ENCODE measurements at places on chromosomes 5 and 9.

GRCh38 chr5:178668579-178668978 is 41.7 kb upstream of the CLK4 start:
- no peaks in the 10 kb centered on the region for H3K36me3 ChIP-seq
- DNase-seq = no peak
- no peak overlapping the region for H3K27ac ChIP-seq
- H3K4me3 ChIP-seq = no peak overlapping the region

DNA sequence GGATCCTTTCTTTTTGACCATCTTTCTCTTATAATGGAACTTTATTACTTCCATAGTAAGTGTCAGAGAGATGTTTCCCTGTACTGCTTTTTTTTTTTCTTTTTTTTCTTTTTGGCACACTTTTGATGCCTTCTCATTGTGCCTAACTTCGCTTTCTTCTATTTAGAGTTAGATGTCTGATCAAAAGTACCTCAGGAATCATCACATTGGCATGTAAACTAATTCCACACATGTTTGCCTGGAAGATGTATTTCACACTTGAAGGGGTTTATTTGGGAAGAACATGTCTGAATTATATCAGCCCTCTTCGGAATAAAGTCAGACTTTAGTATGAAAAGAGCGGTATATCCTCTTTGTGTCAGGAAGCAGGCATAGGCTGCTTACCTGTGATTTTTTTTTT is 35.1 kb downstream of the SMARCA2 start:
- no peak overlapping the region for H3K4me3 ChIP-seq
- no peak overlapping the region for H3K27ac ChIP-seq
- no peaks in the 10 kb centered on the region for H3K4me1 ChIP-seq
- peak; percentile 20 for DNase-seq

DNA sequence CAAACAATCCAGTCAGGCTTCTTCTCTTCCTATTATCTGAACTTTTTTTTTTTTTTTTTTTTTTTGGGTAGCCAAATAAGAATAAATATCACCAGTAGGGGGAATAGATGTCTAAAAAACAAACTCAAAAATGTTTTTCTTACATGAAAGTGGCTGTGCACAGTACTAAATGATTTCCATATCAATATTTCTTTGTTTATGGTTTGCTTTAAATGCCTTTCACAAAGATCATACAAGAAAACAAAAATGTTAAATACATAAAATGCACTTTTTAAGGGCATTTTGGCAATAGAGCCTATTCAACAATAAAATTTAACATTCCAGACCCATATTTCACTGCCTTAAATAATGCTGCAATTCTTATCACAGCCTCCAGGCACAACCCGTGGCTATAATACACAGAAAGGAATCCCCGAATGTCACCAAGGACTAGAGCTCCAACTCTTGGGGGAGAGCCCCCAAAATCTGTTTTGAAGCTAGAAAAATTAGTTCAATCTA is 91.1 kb upstream of the TBCA start:
- no peaks in the 10 kb centered on the region for H3K4me1 ChIP-seq
- peak; percentile 32 for DNase-seq
- no peak overlapping the region for H3K27ac ChIP-seq
- H3K36me3 ChIP-seq = no peaks in the 10 kb centered on the region

DNA sequence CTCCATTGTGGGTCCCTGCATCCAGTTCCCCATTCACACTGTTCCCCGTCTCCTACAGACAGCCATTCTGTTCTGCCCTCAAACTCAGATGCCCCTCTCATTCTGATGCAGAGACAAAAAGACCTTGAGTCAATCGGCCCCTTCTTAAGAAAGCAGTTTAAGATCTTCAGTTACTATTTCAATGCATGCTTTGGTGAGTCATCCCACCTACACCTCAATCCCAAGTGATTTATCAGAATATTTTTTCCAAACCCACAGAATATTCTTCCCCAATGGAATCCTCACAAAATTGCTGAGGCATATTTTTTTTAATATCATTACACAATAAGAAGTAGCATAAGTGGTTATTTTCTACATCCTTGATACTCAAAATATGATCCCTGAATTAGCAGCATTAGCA is 92.4 kb upstream of the SLC1A1 start:
- no peak overlapping the region for H3K27ac ChIP-seq
- peak; percentile 49 for DNase-seq
- no peak overlapping the region for H3K4me3 ChIP-seq

DNA sequence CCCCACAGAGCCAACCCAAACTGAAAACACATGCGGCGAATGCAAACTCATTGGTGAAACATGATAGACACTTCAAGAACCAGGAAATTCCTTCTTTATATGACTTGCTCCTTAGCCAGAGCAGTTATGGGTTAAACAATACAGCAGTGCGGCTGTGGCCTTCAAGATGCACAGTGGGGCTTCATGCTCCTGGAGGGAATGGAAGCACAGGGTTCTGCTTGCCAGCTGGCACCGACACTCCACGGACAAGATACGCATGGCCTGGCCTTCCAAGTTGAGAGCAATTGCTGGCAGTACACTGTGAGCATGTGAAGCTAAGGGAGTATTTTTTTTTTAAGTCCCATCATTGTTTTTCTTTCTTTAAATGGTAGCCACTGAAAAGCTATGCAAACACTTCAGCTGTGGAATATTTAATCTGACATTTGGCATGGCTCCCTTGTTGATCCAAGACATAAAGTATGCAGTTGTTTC is 451.6 kb upstream of the CD180 start:
- DNase-seq = no peak
- no peak overlapping the region for H3K27ac ChIP-seq
- no peaks in the 10 kb centered on the region for H3K27me3 ChIP-seq
- H3K36me3 ChIP-seq = no peaks in the 10 kb centered on the region

DNA sequence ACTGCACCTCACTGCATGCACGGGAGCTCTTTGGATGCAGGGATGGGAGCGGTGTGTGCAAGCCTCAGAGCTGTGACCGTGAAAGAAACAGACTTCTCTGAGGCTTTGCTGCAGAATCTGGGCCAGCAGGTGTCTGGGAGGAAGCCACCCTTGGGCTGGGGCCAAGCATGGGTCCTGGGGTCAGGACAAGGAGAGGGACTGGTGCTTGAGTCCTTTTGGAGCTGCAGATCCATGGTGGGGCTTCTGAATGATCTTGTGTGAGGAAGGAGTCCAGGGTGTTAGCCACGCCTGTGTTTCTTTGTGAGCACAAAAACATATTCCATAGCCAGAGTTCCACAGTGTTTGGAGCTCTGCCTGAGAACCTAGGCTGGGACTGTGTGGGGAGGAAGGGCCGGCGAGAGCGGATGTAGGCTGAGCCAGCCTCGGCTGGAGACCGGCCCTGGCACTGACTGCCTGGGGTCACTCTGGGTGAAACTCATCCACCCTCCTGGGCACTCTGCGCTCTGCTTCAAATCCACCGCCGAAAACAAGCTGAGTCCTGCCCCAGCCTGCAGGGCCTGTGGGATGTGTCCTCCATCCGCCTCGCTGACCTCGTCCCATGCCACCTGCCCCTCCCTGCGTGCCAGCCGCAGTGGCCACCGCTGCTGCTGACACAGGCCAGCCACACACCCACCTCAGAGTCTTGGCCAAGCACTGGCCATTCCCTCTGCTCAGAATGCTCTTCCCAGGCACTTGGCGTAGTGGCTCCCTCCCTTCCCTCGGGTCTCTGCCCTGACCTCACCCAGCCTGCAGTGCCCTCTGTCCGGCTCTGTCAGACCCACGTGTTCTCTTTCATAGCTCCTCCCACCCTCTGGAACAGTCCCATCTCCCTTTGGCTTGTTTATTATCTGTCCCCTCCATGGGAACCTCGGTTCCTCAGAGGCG is 26.7 kb downstream of the ERGIC1 start:
- peak overlapping the region; percentile 62 for H3K27ac ChIP-seq
- no peaks in the 10 kb centered on the region for H3K27me3 ChIP-seq
- H3K4me1 ChIP-seq = peaks cover 50% of the 10 kb centered on the region
- no peak overlapping the region for H3K4me3 ChIP-seq

GRCh38 chr5:34415559-34416198 is 240.4 kb upstream of the RAI14 start:
- no peak overlapping the region for H3K27ac ChIP-seq
- H3K27me3 ChIP-seq = no peaks in the 10 kb centered on the region
- H3K4me1 ChIP-seq = peaks cover 13% of the 10 kb centered on the region
- DNase-seq = peak; percentile 63

DNA sequence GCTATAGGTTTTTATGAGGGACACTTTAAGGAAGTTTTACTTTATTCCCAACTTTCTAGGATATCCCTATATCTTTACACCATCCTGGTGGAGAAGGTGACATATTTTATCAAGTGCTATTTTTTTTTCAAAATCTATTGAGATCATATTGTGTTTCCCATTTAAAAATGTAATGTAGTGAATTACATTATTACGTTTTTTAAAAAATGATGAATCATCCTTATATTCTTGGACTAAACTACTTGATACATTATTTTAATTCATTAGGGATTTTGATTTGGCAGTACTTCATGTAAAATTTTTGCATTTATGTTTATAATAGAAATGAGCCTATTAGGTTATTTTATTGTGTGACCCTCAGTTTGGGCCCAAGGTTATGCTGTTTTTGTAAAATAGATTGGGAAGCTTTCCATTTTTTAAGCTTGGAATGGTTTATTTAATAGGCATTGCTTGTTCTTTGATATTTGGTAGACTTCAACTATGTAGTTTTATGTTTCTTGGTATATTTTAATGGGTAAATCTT is 4.1 kb downstream of the TMEM38B start:
- H3K36me3 ChIP-seq = no peaks in the 10 kb centered on the region
- no peak for DNase-seq
- peaks cover 4% of the 10 kb centered on the region for H3K27me3 ChIP-seq
- no peak overlapping the region for H3K27ac ChIP-seq
- H3K4me3 ChIP-seq = no peak overlapping the region

- H3K27me3 ChIP-seq = no peaks in the 10 kb centered on the region
- H3K36me3 ChIP-seq = peaks cover 7% of the 10 kb centered on the region
- peak overlapping the region; percentile 76 for H3K4me3 ChIP-seq
- H3K27ac ChIP-seq = no peak overlapping the region
Measured at GRCh38 chr5:176648474-176649194, 1.4 kb downstream of the TSPAN17 start.

- H3K27ac ChIP-seq = no peak overlapping the region
- H3K27me3 ChIP-seq = peaks cover 13% of the 10 kb centered on the region
- no peak overlapping the region for H3K4me3 ChIP-seq
- H3K4me1 ChIP-seq = 0 out of 2 replicates have a peak, but pooled peaks cover 2% of the 10 kb centered on the region
- no peak for DNase-seq
Measured at GRCh38 chr5:181099602-181100086, 31.3 kb downstream of the OR2V1 start.

Data from IMR-90 (cell line).